ENCODE measurements at places on chromosomes 1 and 21. TPM values are rescaled to one million over a fixed set of nuclear protein-coding genes. Genes with fewer than 3 reads are reported as not detected.

ALX3 gene
- polyA plus RNA-seq = not detected

PGM1 gene
- polyA plus RNA-seq = 32.1 TPM

ROR1 gene
- 28.2 TPM for polyA plus RNA-seq

KCNK2 gene
- 2.9 TPM for polyA plus RNA-seq

RAP1GAP gene
- polyA plus RNA-seq = 21.8 TPM

DNA sequence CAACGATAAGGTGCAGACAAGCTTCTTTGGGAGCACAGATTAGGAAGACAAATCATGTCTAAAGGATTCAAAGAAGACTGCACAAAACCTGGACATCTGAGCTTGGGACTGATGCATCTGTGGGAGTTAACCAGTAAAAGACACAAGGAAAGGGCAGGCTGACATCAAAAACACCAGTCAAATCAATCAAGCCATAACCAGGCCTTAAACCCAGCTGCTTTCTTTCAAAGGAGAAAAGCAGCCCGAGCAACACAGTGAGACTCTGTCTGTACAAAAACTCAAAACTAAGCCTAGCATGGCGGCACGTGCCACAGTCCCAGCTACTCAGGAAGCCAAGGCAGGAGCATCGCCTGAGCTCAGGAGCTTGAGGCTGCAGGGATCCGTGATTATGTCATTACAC is 411.6 kb downstream of the SMYD3 start:
- no peak for DNase-seq

GRCh38 chr1:190377294-190377693 is 100.4 kb downstream of the BRINP3 start:
- DNase-seq = no peak

- DNase-seq = no peak
Measured at GRCh38 chr1:172324086-172324485, 96.4 kb upstream of the C1orf105 start.

DNA sequence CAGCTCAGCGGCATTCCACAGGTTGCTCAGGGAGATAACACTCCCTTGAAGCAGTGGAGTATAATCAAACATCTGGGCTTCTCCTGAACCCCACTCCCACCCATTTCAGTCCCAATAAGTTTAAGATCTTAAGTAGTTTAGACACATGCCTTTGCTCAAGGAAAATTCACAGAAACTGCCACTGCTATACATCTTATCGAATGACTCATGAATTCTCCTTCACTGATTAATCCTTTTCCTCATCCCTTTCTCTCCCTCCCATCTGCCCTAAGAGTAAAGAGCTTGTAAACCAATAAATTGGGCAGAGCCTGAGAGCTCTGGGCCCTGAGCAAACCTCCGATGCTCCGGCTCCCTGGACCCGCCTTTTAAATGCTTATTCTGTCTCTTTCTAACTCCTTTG is 10.2 kb downstream of the VN1R5 start:
- no peak for DNase-seq

- no peak for DNase-seq
Measured at GRCh38 chr1:97870589-97870988, 50.2 kb downstream of the DPYD start.

GRCh38 chr1:207291723-207292122 is 29.8 kb upstream of the CD55 start:
- no peak for DNase-seq

DNA sequence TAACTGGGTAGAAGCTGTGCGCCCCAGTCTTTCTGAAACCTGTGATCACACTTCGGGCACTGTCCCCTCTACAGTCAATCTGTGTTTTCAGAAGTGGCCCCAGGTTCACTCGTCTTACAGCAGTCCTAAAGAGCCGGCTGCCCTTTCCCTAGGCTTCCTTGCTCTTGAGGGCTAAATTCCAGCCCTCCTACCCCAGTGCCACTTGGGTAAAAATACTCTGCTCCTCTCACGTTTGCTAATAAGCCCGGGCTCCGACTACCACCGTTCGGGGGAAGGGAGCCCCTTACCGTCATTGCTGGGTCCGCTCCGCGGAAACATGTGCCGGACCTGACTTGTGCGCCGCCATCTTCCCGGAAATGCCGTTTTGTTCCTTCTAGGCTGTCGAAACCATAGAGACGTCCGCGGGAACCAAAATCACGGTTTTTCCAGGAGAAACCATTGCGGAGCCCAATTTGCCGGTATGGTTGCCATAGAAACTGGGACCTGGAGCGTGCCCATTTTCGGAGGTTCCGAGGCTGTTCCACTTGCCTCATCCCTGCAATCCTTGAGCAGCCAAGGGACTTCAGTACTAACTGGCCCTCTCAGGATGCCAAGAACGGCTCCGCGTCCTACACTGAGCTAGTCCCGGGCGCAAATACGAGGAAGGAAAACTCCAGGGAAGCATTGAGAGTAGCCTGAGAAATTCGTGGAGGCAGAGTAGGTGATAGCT is at the start of gene GPATCH4:
GPATCH4 (minus strand) TSS at position 358 of the 709 bp plus-strand sequence.
- DNase-seq = no peak

DNA sequence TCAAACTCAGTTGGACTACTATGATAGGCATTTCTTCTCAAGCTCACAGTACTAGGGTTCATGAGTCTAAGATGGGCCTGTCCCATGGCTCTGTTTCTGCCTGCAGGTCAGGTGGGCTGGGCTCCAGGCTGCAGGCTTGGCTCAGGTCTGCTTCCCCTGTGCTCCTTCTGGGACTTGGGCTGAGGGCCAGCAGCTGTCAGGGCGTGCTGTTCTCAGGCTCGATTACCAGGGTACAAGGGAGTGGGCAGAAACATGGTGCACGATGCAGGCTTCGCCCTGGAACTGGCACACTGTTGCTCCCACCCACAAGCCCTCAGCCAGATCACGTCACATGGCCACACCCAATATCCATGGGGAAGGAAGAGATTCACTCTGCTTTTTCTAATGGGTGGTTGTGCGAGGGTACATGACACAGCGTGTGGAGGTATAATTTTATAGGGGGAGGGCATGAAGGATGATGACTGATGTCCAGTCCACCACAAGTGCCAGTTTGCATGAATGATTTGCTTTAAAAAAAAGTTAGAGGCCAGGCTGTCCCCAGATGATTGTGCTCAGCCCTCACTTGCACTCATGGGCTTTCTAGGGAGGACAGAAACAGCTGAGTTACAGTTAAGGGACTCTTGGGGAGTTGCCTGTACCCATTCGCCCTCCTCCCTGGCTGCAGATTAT is 118.0 kb downstream of the ACTL8 start:
- DNase-seq = no peak

- DNase-seq = no peak
Measured at GRCh38 chr1:241985787-241986186, 13.1 kb downstream of the MAP1LC3C start.

- no peak for DNase-seq
Measured at GRCh38 chr1:65310078-65310587, 790 bp downstream of the DNAJC6 start.

DNA sequence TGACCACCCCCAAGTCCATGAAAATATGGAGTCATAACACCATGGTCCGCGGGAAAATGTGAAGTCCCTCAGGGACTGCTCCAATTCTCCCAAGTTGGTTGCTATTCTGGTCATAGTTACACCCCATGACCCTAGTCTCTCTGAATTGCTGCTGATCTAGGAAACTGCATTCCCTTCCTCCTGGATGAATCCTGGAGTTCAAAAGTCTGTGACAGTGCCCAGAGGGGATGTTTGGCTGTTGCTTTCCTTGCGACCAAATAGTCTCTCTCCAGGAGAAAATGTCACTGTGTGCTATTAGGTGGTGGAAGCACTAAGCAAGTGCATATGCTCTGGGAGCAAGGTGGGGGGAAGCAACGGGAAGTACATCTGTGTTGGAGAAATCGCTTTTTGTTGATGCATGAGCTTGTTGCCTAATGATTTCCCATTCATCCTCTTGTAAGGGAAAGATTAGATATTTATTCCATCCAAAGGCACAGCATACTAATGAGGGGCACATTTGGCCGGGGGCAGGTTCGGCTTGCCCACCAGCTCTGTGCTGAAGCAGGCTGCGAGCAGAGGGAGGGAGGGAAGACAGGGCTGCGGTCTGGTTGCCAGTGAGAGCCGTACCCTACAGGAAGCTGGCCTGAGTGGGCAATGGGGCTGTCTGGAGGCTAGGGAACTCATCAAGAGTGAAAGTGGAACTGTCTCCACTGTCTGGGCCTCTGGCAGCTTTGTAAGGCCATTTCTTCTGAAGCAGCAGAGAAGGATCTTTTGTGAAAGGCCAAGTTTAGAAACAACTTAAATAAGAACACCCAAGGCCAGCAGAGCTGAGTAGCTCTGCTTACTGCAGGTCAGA is 27.2 kb downstream of the SYT6 start:
- DNase-seq = no peak

- no peak for DNase-seq
Measured at GRCh38 chr1:73860421-73860950, 337.5 kb downstream of the LRRIQ3 start.

DNA sequence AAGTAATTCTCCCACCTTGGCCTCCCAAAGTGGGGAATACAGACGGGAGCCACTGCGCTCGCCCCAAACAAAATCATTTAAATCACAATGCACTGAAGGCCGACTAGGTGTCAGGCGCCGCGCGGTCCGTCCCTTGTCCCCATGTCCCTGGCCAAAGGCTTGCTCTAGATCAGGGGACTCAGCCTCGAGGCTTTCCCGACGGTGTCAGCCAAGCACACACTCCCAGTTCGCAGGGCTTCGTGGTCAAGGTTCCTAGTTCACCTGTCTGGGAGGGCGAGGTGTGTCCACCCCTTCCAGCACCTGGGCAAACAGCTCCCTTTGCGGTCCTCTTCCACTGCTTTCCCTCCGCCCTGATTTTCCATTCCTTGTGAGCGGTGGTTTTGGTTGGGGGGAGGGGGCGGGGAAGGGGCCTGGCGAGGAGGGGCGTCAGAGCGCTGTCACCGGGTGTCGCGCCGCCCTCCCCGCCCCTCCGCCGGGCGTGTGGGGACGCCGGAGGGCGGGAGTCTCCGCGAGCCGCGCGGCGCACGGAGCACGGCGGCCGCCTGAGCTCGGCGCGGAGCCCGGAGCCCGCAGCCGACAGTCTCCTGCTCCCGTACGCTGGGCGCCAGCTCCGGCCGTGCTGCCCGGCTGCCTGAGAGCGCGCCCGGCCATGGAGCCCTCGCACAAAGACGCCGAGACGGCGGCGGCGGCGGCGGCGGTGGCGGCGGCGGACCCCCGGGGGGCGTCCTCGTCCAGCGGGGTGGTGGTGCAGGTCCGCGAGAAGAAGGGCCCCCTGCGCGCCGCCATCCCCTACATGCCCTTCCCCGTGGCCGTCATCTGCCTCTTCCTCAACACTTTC is at the start of gene STUM:
STUM (plus strand) TSS at position 509 of the 838 bp plus-strand sequence; CDS start at position 650, 141 bp downstream.
- DNase-seq = no peak

- no peak for DNase-seq
Measured at GRCh38 chr1:32399843-32400242, 5.6 kb upstream of the BSDC1 start.

DNA sequence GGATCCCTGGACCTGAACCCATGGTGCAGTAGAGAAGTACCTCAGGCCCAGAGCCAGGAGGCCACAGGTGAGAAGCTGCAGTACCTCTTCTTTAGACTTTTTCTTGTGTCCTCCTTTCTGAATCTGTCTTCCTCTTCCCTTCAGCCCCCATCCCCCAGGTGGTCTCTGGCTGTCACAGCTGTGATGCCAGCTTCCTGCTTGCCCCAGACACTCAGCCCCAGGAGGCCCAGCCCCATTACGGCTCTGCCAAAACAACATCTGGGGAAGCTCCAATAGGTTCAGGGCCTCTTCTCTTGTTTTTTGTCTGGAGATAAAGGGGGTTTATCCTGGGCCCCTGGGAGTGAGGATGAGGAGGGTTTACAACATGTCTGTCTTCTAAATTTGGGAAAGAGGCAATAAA is 9.5 kb upstream of the BTG2 start:
- no peak for DNase-seq
